ENCODE measurements at places on chromosomes 4 and X. TPM values are rescaled to one million over a fixed set of nuclear protein-coding genes. Genes with fewer than 3 reads are reported as not detected.

The MAGEB17 gene
- not detected for total RNA-seq

The GAGE13 gene
- total RNA-seq: not detected

The FRG2 gene
- not detected for total RNA-seq

The RS1 gene
- not detected for total RNA-seq

The SPANXA2 gene
- not detected for total RNA-seq

The ITIH6 gene
- total RNA-seq: not detected

The CT45A10 gene
- not detected for total RNA-seq

The SAGE1 gene
- total RNA-seq: not detected

The TCEAL5 gene
- not detected for total RNA-seq

The MAMLD1 gene
- total RNA-seq: 1.2 TPM

The GUCY1B1 gene
- 25.7 TPM for total RNA-seq

The RBM46 gene
- total RNA-seq: not detected

The RTL3 gene
- total RNA-seq: not detected

GRCh38 chr4:25109511-25109910 is 50.7 kb downstream of the SEPSECS start:
- DNase-seq: no peak

DNA sequence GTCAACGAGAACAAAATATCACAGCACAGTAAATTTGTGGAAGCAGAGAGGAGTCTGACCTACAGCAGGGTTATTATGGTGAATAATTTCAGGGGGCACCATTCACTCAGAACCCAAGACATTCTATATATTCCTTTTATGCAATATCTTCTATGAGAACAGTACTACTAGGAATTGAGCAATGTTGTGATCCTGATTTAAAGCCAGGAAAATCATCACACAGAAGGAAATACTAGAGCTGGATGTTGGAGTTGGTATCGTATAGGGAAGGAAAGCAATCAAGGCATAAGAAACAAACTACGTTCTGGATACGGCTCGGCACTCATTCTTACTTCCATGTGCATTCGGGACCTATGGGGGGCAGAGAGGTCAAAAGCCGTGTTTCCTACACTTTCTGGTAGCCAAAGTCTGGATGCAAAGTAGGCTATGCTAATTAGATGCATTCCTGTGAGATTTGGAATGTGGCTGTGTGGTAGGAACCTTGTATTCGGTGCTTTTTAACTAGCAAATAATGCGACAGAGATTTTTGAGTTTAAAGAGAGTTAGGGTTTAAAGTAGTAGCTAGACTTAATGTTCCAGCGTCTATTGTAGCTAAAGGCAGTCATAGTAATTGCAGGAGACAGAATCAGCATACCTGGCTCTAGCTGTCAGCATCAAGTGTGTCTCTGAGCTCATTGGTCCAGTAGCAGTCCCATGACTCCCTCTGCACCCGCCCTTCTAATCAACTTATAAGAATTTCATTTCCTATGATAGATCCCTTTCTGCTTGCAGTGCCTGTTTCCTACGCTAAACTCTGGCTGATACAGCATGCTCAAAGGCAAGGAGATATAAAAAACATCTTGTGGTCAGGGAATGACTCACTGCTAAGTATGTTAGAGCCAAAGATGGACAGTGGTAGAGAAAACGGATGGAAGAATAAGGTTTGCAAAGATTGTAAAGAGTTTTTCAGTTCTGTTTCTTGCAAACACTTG is 43.3 kb upstream of the PDGFC start:
- no peak for DNase-seq

DNA sequence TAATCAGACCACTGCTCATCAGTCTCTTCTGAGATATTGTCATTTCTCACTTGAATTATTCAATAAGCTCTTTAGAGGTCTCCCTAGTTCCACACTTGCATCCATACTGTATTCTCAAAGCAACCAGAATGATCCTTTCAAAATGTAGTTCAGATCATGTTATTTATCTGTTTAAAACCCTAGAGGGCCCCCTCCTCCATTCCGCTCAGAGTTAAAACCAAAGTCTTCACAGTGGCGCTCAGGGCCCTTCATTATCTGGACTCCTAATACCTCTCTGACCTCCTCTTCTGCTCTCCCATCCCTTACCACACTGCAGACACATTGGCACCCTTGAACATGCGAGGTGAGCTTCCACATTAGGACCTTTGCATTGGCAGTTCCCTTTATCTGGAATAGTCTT is 32.7 kb upstream of the HPGDS start:
- DNase-seq: no peak

DNA sequence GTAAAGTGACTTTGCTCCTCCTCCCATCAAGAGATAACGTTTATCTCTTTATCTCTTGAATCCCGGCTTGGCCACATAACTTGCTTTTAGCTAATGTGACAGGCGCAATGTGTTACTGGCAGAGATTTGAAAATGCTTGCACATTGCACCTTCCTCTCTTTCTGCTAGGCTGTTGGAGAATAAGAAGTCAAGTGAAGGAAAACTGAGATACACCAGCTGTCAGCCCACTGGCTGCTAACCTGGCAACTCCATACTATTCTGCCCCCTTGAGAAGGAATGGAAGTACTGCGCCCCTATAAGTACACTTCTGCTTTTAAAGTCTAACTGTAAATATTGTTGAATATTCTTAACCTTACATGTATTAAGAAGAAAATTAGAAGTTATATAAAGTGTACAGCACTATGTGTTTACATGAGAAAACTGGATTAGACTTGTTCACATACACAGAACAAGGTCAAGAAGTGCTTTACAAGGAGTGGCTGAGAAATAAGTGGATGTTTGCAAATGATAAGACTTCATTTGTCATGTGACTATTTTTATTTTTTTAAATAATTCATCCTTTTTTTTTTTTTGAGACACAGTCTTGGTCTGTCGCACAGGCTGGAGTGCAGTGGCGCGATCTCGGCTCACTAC is 424.5 kb upstream of the CTSO start:
- peak; percentile 66 for DNase-seq

- DNase-seq: no peak
Observed at GRCh38 chr4:166308647-166309046, 435.6 kb downstream of the TLL1 start.

GRCh38 chr4:147103403-147103946 is 157.8 kb upstream of the TTC29 start:
- DNase-seq: no peak

DNA sequence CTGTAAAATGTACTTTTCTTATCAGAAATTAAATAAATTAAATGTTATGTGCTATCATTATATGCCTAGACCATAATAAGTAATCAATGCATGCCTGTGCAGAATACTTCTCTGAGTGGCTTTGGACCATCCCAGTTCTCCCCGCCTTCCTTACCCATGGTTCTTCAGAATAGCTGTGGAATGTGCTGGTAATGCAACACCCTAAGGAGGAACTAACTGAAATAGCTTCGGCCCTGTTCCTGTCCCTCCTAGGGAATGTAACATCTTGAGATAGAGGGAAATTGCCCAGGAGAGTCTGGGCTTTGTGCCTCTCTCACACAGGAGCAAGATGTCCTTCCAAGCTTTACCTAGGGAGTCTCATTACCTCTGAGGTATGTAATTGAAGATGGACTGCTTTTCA is 693.6 kb upstream of the HS3ST1 start:
- no peak for DNase-seq

DNA sequence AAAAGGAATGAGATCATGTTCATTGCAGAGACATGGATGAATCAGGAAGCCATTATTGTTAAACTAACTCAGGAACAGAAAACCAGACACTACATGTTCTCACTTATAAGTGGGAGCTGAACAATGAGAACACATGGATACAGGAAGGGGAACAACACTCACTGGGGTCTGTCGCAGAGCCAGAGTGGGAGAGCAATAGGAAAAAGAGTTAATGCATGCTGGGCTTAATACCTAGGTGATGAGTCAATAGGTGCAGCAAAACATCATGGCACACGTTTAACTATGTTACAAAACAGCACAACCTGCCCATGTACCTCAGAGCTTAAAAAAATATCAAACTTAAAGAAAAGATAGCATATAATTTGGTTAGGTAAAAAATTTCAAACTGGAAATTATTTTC is 281.4 kb downstream of the PABPC4L start:
- no peak for DNase-seq

DNA sequence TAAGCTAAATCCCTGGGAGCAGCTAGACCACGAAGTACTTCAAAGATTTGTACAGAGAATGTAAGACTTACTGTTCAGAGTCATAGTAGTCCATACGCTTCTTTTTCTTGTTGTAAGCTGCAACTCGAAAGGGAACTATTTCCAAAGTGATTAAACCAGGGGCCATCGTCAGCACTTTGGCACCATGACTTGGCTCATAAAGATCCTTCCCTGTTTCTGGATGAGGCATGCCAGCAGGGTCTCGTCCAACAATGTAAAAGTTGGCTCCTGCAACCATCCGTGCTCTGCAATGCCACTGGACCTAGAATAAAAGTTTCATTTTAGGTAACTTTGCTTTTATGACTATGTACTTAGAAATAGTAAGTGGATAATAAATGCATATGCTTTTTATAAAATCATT is 88.5 kb downstream of the PAPSS1 start:
- no peak for DNase-seq

GRCh38 chrX:69285881-69286564 is 120.8 kb upstream of the PJA1 start:
- DNase-seq: peak; percentile 87

- DNase-seq: no peak
Observed at GRCh38 chr4:181933471-181933870, 309.7 kb upstream of the TENM3 start.

- no peak for DNase-seq
Observed at GRCh38 chr4:87819281-87819919, 13.4 kb upstream of the MEPE start.

DNA sequence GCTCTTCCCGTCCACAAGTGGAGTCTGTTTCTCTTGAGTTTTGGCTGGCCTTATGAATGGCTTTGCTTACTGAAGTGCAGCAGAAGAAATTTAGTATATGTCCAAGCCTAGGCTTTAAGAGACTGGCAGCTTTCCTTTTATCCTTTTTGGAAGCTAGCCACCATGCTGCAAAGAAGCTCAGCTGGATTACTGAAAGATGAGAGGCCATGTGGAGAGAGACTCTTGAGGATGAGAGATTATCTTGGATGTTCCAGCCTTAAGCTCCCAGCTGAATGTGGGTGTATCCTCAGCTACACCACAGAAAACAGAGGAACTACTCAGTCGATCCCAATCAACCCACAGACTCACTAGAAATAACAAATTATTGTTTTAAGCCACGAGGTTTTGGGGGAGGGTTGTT is 12.5 kb downstream of the CCNG2 start:
- DNase-seq: no peak

DNA sequence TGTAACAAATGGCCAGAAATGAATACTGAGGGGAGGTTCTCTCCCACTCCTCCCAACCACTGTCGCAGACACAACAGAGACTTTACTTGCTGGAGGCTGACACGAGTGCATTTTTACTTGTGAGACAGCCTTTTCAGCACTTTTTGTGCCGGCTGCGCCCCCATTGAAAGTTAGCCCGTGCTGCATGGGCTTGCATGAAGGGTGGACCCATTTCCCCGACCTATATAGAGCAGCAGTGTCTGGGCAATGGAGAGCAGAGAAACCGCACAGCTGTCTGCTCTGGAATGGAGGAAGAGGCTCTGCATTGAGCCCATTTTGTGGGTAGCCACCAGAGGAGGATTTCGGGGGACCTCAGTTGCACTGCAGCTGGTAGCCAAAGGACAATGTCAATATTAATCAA is 208.8 kb downstream of the UGT8 start:
- no peak for DNase-seq

DNA sequence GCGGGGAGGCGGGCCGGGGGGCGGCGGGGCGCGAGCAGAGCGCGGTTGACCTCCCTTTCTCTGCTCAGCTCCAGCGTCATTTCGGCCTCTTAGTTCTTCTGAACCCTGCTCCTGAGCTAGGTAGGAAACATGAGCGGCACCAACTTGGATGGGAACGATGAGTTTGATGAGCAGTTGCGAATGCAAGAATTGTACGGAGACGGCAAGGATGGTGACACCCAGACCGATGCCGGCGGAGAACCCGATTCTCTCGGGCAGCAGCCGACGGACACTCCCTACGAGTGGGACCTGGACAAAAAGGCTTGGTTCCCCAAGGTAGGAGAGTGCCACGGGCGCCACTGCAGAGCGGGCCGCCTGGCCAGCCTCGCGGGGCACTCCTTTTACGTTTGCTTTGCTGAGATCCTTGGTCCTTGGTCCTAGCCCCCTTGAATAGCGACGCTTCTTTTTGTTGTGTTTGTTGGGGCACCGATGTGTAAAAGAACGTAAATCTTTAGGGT is at the start of gene HTATSF1:
Gene HTATSF1, plus strand, starts transcription at position 37 of the 497 bp plus-strand sequence. Its CDS starts 93 bp downstream, at position 130.
- DNase-seq: peak; percentile 30

DNA sequence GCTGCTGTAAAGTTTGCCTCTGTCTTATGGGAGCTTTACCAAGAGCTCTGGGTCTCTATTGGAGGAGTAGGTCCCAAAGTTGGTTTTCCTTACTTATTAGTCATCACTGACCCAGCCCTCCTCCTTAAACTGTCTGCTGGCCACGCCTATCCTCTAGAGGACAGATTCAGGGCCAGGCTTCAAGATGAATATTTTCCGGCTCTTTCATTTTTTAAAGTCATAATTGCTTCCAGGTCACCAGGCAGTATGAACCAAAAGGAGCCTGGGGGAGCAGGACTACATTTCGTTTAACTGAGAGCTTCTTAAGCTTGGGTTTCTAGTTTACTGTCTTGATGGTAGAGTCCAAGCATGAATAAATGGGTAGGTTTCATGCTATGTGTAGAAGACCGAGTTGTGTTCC is 13.7 kb downstream of the BCORL1 start:
- DNase-seq: no peak
